Right ventricle myocardium inferior (tissue), 1 donor: ENCODE measurements at places on chromosomes 6 and 20. TPM values are rescaled to one million over a fixed set of nuclear protein-coding genes. Genes with fewer than 3 reads are reported as not detected.

DNA sequence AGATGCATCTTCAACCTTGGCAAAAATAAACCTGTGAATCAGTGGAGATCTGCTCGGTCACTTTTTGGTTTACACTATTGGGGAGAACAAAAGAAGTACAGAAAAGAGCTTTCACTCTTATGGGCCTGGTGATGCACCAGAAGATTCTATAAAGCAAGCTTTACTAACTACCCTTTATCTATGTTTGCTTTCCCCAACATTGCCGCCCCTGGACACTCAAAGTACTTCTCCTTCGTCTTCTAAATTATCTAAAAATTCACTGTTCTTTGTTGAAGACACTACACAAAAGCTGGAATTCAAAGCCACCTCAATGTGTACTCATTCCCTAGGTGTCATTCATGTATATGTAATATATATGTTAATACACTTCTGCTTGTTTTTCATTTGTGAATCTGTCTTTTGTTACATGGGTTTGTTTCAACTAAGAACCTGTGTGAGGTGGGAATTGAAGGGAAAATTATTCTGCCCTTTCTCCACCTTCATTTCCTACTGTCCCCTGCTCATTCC is 97.9 kb upstream of the BTN3A2 start:
- DNase-seq, result no peak

- no peak for DNase-seq
Observed at GRCh38 chr6:70264306-70264705, 38.6 kb downstream of the COL9A1 start.

DNA sequence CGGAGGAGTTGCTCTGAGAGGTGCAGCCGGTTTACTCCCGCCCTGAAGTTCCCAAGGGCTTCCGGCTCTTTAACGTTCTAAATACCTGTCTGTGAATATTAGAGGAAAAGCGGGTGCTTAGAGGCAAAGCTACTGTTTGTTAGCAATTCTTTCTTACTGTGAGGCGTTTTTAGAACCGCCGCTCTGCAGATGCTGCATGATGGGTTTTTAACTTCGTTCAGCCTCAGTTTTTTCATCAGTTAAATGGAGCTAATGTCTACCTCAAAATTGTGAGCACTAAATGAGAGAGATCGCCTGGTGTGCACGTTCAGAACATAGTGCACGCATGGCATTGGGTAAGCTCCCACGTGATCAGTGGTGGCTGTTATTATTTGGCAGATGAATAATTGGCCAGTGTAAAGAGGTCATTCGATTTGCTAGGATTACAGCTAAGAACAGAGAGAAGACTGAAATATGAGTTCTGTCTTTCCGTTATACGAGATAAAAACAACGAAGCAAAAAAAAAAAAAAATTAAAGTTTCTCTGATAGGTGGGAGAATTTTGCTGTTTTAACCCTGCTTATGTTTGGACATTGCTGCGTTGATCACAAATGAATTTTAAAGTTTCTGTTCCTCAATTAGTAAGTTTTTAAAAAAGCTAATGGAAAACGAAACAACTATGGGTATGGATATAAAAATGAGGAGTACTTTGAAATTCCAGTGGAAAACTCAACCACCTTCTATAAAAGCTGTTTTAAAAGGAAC is 660 bp upstream of the TFB1M start:
- peak; percentile 80 for DNase-seq

DNA sequence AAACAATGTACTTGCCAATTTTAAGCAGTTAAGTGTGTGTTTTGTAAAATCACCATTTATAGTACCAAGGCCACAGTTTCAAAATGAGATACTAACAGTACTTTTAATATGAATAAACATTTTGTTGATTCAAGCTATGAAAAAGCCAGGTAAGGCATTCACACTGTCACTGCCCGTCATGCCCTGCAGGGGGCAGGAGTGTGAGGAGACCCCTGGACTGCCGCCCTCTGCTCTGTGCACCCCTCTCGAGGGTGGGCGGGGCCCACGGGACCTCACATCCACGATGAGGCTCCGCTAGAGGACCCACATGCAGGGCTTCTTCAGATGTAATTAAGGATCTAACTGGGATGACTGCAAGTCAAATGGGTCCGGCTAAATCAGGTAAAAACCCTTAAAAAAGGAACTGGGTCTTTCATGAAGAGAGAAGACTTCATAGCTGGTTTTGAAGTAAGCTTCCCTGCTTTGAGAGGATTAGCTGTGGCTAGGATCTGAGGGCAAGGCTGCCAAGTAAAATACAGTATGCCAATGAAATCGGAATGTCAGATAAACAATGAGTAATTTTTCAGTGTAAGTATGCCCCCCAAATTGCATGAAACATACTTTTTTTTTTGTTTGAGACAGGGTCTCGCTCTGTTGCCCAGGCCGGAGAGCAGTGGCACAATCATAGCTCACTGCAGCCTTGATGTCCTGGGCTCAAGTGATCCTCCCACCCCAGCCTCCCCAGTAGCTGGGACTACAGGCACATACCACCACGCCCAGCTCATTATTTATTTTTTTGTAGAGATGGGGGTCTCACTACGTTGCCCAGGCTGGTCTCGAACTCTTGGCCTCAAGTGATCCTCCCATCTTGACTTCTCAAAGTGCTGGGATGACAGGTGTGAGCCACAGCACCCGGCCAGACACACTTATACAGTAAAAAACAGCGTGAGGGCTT is 18.7 kb downstream of the DIDO1 start:
- no peak for DNase-seq

- no peak for DNase-seq
Observed at GRCh38 chr6:150276937-150277742, 91.7 kb upstream of the IYD start.

GRCh38 chr20:7758406-7758805 is 181.9 kb downstream of the HAO1 start:
- no peak for DNase-seq

DNA sequence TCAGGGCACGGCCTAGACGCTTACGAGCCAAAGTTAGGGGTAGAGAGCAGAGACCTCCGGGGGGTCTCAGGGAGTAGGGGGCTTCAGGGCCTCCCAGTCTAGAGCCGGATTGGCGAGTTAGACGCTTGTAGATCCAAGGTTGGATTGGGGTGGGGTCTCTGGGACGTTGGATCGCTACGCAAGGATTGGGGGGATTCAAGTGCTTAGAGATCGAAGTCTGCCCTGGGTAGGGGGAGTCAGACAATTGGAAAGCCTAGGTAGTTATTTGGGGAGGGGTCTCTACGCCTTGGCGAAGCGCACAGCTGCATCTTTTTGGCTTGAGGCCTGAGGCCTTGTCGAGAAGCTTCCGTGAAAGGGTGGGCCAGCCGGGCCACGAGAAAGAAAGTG is 469 bp downstream of the STX16 start:
- DNase-seq, result no peak

DNA sequence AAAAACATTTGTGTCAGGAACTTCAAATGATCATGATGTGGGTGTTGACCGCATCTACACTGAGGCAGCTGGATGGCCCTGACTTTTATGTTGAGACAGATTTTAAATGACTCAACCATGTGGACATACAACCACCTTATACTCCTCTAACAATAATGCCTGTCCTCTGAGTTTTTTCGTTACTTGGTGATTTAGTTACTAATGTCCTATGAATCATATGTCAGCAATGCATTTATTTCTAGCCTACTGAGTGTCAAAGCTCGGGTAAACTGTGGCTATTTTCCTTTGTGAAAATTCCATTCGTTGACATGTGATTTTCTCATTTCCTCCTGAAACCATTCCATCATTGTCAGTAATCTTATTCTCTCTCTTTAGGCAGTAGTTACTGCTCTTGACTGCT is 38.9 kb upstream of the NKX2-4 start:
- no peak for DNase-seq

DNA sequence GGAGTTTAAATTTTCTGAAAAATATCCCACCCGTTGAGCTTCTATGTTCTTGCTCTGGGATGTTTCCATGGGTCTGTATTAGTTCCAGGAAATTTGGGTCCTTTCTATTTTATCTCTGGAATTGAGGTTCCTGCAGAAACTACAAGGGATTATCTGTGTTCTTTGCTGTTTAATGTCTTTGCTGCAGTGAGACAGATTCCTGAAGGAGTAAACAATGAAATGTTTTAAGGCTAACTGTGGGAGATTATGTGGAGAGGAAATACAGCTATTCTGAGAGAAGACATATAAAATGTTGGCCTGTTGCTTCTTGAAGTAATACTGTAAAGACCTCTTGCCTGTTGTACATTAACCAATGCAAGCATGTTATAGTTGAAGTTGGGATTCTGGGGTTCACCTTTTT is 43.5 kb downstream of the SAMD5 start:
- DNase-seq, result no peak

DNA sequence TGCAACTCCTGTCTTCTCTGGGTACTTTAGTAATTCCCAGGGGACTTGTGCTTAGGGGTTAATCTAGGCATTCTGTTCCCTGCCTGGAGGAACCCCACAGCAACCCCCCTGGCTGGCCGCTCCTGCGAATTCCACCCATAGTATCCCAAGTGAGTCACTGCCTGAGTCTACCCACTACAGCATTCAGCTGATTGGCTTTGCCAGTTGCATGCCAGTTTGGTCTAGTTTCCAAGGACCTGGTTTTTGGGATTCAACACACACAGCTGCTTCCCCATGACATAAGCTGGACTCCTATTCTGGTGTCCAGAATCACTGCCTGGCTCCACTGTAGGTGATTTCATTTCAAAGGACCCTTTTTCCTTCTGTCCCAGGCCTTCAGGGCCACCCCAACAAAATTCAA is 40.3 kb downstream of the PLCG1 start:
- DNase-seq, result no peak

DNA sequence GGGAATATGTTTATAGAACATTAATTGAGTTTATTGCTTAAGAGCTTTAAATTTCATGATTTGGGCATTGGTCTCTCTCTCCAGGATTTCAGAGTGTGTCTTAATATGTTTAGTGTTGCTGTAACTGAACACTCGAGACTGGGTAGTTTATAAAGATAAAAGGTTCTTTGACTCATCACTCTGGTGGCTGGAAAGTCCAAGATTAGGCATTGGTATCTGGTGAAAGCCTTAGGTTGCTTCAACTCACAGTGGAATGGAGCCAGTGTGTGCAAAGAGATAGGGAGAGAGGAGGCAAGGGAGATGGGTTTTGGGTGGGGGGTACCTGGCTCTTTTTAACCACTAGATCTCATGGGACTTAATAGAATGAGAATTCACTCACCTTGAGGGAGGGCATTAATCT is 35.6 kb upstream of the DTNBP1 start:
- no peak for DNase-seq

GRCh38 chr20:13794667-13795066 is 9.8 kb downstream of the NDUFAF5 start:
- DNase-seq, result no peak

DNA sequence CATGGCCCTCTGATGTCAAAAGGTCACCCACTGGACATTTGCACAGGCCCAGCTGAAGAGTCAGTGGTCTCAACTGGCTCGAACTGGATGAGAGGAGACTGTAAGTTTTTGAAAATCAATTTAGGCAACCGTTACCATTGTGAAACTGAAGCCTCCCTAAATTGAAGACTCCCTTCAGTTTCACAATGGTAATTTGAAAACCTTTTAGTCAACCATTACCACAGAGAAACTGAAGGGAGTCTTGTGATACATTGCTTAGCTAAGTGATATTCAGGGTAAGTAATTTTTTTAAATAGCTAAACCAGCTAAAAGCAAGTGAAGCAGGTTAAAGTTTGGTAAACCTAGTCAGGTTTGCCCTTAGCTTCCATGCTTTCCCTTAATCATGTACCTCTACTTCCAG is 197.3 kb upstream of the NT5E start:
- no peak for DNase-seq

GRCh38 chr6:17281100-17281496 is at the start of gene RBM24:
TSS of gene RBM24 (plus strand) at chr6:17281361. CDS start at chr6:17281582, 221 bp downstream.
- DNase-seq, result no peak

DNA sequence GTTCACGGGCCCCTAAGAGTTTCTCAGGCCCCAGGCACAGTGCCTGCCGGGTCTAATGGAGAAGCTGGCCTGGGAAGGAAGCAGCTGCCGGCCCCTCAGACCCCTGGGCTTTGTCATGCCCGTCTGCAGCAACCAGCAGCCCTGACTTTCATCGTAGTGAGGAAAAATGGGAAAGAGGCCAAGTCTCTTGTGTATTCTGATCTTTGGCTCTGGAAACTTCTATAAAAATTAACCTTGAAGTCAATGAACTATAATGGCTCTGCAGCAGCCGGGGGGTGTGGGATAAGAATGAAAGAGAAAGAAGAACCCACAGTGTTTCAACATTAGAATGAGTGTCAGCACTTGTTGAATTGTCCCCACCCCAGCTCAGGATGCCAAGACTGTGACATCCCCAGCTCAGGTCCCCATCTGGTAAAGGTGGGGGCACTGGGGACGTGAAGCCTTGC is 12.9 kb downstream of the TGM2 start:
- no peak for DNase-seq

DNA sequence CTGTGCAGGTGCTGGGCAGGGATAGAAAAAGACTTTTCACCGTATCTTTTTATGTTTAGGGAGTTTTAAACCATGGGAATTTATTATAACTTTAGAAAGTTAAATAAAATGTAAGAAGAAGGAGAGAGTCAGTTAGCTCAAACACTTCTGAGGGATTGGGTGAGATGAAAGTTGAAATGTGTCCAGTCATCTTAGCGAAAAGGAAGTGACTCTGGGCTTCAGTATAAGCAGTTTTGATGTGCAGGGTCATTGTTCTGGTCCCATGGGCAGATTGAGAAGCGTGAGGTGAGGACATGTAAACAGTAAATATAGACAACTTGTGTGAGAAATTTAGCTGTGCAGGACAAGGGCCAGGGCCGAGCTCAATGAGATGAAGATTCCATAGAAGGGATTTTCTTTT is 66.9 kb downstream of the TOX2 start:
- no peak for DNase-seq

GRCh38 chr6:280775-281468 is 11.4 kb upstream of the DUSP22 start:
- no peak for DNase-seq

GRCh38 chr6:144248003-144248402 is 37.1 kb upstream of the UTRN start:
- DNase-seq, result no peak

- no peak for DNase-seq
Observed at GRCh38 chr6:15500078-15500740, 162.6 kb downstream of the DTNBP1 start.

CD40 gene
- 8.0 TPM for total RNA-seq

COX4I2 gene
- total RNA-seq, result 7.1 TPM

NRM gene
- 5.7 TPM for total RNA-seq

SAMD10 gene
- 5.7 TPM for total RNA-seq

PTPN1 gene
- total RNA-seq, result 23.3 TPM

SGK2 gene
- 1.1 TPM for total RNA-seq
